Foreskin fibroblast (primary cell): ENCODE measurements at places on chromosomes 2 and 18.

DNA sequence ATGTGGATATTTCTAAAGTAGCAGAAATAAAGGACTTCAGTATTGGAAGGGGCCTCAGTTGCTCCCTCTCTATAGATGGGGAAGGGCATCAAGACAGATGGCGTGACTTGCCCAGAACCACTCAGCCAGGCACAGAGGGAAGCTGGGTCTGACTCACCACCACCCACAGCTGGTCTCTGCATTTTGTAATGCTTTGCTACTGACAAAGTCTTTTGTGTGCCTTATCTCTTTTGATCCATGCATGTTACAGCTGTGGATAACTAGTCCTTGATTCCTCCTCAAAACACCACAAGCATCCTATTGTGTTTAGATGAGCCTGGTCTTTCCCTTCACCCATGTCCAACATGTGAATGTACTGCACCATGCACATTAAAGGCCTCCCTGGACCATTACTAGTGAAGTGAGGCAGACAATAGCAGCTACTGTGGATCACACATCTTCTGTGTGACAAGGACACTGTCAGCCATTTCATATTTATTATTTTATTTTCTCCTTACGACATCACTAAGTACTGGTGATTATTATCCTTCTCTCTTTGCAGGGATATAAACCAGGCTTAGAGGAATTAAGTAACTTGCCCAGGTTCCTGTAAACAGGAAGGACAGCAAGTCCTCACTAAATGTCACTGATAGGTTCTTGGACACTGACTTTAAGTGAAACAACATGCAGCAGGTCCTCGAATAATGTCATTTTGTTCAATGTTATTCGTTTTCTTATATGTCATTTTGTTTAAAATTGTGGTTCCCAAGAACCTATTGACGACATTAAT lies 29.6 kb upstream of the IL37 start:
- DNase-seq = peak; percentile 77

DNA sequence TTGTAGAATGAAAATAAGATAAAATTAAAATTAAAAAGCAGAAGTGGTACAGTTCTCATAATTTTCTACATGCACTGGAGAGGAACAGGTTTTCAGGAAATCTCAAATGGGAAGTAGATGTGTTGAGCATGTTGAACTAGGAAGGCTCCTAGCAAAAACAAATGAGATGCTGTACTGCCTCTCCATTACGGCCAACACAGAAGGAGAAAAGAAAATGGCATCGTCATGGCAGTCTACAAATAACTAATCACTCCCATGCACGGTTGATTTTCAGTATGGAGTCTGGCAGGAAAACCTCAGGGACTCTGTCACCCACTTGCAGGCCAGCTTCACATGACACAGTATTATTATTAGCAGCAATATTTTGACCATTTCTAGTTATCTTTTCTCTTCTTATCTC lies 278.7 kb downstream of the NRXN1 start:
- DNase-seq = no peak

DNA sequence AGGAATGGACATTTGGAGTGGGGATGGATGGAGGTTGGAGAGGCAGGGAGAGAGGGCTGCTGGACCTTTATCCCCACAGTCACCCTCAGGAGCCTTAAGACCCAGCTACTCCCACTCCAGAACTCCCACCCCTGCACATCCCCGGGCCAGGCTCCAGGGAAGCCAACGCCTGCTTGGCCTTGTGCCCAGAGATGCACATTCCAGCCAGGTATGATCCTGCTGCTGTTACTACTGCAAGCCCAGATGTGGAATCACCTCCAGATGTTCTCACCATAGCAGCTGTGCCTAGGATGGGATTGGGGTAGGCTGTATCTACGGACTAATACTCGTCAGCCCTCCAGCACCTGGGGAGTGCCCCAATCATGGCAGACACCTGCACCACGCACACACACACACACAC lies 71.7 kb downstream of the ZFP36L2 start:
- no peak for DNase-seq

DNA sequence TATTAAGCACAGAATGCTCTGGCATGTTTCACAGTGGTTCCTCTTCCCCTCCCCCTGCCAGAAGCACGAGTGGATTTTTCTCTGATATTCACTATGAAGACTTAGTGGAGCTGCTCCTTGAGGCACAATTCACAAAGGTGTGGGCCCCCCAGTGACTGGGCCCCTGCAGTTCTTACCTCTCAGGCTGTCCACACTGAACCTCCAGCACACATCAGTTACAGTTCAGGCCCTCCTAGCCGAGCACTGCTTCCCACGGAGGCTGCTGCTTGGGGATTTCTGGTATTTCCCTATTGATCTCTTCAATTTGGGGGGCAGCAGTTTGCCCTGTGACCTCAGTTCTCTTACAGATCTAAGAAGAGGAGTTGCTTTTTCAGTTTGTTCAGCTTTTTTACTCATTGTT lies 236.1 kb downstream of the SH3RF3 start:
- no peak for DNase-seq

DNA sequence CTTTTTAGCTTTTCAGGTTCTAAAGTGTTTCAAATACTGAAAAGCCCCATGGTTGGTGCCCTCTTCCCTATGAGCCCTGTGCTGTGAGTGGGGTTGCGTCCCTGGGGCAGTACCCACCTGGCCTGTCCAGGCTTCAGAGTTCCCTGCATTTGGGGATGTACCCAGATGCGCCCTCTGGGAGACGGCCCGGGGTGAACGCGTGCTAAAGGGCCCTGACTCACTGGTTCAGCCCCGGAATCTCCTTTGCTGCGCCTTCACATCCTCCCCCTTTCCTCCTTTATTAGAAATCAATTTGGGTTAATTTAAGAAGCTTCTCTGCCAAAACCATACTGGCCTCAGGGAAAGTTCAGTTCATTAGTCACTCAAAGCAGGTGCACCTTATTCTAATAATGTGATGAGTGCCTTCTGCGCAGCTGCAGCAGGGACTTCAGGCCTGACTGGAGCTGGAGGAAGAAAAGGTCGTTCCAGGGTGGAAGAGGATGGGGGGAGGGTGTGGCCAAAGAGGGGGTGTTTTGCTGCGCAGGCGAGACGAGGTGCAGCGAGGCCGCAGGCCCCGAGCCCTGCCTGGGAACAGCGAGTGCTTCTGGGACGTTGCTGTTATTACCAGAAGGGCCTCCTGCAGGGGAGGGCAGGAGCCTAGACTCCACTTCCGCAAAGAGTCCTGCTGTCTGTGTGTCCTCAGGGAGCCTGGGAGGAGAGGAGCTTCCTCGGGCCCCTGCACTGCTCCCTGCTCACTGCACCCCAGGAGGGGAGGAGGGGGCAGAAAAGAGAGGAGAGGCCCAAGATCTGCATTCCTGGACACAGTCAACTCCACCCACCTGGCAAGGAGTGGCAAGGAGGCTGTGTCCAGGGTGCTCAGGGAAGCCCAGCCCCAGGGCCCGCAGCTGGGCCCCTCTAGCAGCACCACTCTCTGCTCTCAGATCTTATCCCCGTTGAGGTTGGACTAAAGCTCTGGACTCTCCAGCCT lies 223.2 kb upstream of the PXDN start:
- no peak for DNase-seq

GRCh38 chr2:203451011-203451410 lies 84.1 kb downstream of the RAPH1 start:
- DNase-seq = peak; percentile 37
